ENCODE measurements at places on chromosomes 3 and 15. TPM values are rescaled to one million over a fixed set of nuclear protein-coding genes. Genes with fewer than 3 reads are reported as not detected.

The ARGFX gene
- not detected for total RNA-seq

The ASB14 gene
- total RNA-seq, result 0.20 TPM

The PRR20G gene
- total RNA-seq, result not detected

The CLSTN2 gene
- 0.23 TPM for total RNA-seq

The GREM1 gene
- total RNA-seq, result not detected

The BMF gene
- total RNA-seq, result 0.23 TPM

The CRTC3 gene
- total RNA-seq, result 9.9 TPM

The DNAJB11 gene
- total RNA-seq, result 103 TPM

All from HT1080 (cell line).